ENCODE measurements at places on chromosomes 16 and 17. TPM values are rescaled to one million over a fixed set of nuclear protein-coding genes. Genes with fewer than 3 reads are reported as not detected.

DNA sequence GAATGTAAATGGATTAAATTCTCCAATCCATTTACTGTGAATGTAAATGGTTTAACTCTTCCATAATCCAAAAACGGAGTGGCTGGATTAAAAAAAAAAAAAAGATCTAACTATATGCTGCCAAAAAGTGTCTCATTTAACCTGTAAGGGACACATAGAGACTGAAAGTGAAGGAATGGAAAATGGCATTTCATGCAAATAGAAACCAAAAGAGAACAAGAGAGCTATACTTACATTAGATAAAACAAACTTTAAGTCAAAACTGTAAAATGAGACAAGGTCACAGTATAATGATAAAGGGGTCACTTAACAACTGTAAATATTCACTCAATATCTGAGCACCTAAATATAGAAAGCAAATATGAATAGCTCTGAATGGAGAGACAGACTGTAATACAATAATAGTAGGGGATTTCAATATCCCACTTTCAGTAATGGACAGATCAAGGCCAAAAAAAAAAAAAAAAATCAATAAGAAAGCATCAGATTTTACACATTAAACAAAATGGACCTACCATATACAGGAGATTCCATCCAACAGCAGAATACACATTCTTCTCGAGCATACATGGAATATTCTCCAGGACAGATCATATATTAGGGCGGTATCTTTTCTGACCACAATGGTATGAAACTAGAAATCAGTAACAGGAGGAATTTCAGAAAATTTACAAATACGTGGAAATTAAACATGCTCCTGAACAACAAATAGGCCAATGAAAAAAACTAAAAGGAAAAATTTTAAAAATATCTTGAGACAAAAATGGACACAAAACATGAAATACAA lies 36.4 kb downstream of the CDR2 start:
- H3K27ac ChIP-seq: no peak overlapping the region
- H3K36me3 ChIP-seq: peaks cover 40% of the 10 kb centered on the region
- no peaks in the 10 kb centered on the region for H3K4me1 ChIP-seq
- no peak for DNase-seq
- H3K27me3 ChIP-seq: no peaks in the 10 kb centered on the region

DNA sequence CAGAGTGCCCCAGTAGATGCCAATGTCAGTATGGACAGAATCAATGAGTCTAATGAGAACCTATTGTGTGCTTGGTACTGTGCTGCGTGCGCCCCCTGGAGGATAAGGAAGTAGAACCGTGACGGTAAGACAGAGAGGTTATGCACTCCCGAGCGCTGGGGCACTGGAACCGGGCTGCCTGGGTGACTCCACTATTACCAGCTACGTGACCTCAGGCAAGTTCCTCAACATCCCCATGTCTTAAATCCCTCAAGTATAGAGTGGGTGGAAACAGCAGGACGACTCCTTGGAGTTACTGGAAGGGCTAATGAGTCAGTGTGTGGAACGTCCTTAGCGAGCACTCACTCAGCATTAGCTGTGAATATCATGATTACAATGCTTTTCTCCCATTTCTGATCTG lies 16.2 kb downstream of the CHST4 start:
- no peaks in the 10 kb centered on the region for H3K4me1 ChIP-seq
- no peak overlapping the region for H3K27ac ChIP-seq
- no peaks in the 10 kb centered on the region for H3K36me3 ChIP-seq
- no peak for DNase-seq

GRCh38 chr16:11372073-11372828 lies 27.0 kb downstream of the RMI2 start:
- no peaks in the 10 kb centered on the region for H3K27me3 ChIP-seq
- DNase-seq: no peak
- H3K27ac ChIP-seq: no peak overlapping the region
- no peaks in the 10 kb centered on the region for H3K4me1 ChIP-seq

DNA sequence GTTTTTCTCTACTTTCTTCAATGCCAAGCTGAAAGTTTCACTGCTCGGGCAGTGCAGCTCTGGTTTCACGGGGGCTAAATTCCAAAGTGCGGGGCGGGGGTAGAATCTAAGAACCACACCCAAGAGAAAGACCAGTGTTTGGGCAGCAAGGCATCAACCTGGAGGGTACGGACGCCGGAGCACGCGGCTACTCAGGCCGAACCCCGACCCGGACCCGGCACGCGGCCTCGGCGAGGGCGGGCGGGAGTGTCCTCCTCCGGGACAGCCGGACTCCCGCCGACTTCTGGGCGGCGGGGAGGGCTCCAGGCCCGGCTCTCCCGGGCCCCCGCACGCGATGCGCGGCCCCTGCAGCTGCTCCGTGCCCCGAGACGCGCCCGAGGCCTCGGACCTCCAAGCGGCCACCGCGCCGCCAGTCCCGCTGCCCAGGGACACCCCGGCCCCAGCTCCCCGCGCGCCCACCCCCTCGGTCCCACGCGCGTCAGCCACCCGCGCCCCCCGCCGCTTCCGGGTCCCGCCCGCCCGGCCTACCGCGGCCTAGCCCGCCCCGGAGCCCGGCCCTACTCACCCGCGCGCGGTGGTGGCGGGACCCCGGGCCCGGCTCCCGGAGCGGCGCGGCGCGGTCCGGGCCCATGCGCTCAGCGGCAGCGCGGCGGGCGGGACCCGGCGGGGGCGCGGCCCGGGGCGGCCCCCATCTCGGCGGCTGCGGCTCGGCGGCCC lies 561 bp downstream of the AXIN1 start:
- no peaks in the 10 kb centered on the region for H3K36me3 ChIP-seq
- H3K4me1 ChIP-seq: peaks cover under 1% of the 10 kb centered on the region
- no peak for DNase-seq

DNA sequence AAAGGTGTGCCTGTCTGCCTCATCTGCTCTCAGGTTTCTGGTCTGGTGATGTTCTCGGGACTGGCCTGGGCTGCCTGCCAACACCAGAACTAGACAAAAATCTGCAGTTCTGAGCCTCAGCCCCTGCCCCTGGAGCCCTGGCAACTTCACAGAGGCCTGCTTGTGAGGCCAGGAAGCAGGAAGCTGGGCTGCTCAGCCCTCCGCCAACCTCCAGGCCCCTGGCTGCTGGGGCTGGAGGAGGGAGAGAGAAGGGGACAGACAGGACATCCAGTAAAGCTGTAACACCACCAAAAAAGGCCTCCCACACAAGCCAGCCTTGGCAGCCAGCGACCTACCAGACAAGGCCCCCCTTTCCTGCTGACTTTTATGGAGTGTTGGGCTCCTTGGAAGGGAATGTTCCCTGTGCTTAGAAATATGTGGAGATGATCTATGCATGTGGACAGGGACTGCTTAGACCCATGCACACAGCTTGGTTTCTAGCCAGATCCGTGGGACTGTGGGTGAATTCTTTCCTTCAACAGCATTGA lies 157.6 kb downstream of the XYLT1 start:
- DNase-seq: peak; percentile 59
- H3K27ac ChIP-seq: no peak overlapping the region
- H3K4me1 ChIP-seq: peaks cover 7% of the 10 kb centered on the region
- H3K27me3 ChIP-seq: no peaks in the 10 kb centered on the region
- no peak overlapping the region for H3K4me3 ChIP-seq
- no peaks in the 10 kb centered on the region for H3K36me3 ChIP-seq

GRCh38 chr16:29926711-29927052 lies 656 bp upstream of the KCTD13 start:
- no peaks in the 10 kb centered on the region for H3K27me3 ChIP-seq
- H3K4me1 ChIP-seq: peaks cover 17% of the 10 kb centered on the region
- H3K27ac ChIP-seq: peak overlapping the region; percentile 75
- H3K36me3 ChIP-seq: no peaks in the 10 kb centered on the region

GRCh38 chr17:17112628-17113200 lies 70.5 kb downstream of the MPRIP start:
- H3K27me3 ChIP-seq: no peaks in the 10 kb centered on the region
- no peak overlapping the region for H3K27ac ChIP-seq
- no peaks in the 10 kb centered on the region for H3K36me3 ChIP-seq

GRCh38 chr17:27408891-27409290 lies 47.4 kb upstream of the KSR1 start:
- H3K27me3 ChIP-seq: no peaks in the 10 kb centered on the region
- no peak overlapping the region for H3K27ac ChIP-seq
- H3K4me3 ChIP-seq: no peak overlapping the region
- DNase-seq: peak; percentile 21
- H3K4me1 ChIP-seq: peaks cover 12% of the 10 kb centered on the region

GRCh38 chr17:47929218-47930000 lies 12.0 kb upstream of the PNPO start:
- peaks cover 9% of the 10 kb centered on the region for H3K36me3 ChIP-seq
- H3K4me1 ChIP-seq: peaks cover 10% of the 10 kb centered on the region
- no peak overlapping the region for H3K27ac ChIP-seq
- no peaks in the 10 kb centered on the region for H3K27me3 ChIP-seq
- DNase-seq: no peak

GRCh38 chr16:85892760-85893159 lies 6.2 kb upstream of the IRF8 start:
- H3K4me3 ChIP-seq: no peak overlapping the region
- peaks cover 15% of the 10 kb centered on the region for H3K4me1 ChIP-seq
- H3K27ac ChIP-seq: no peak overlapping the region
- DNase-seq: no peak
- H3K27me3 ChIP-seq: peaks cover 13% of the 10 kb centered on the region

DNA sequence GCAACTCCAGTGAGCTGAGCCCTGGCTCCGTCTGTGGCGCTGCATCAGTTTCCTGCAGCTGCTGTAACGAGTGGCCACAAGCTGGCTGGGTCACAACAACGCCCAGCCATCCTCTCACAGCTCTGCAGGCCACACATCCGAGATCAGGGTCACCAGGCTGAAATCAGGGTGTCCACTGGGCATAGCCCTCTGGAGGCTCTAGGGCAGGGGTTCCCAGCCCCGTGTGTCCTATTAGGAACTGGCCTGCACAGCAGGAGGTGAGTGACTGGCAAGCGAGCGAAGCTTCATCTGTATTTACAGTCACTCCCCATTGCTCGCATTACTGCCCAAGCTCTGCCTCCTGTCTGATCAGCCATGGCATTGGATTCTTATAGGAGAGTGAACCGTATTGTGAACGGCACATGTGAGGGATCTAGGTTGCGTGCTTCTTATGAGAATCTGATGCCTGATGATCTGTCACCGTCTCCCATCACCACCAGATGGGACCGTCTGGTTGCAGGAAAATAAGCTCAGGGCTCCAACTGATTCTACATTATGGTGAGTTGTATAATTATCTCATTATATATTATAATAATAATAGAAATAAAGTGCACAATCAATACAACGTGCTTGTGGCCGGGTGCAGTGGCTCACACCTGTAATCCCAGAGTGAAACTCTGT lies 176.5 kb downstream of the SEC14L1 start:
- DNase-seq: no peak
- peak overlapping the region; percentile 80 for H3K27ac ChIP-seq
- no peak overlapping the region for H3K4me3 ChIP-seq

MOSMO gene
- 11.5 TPM for total RNA-seq

CCDC200 gene
- not detected for total RNA-seq
